A549 treated with ZK216348 at 1 μM for 4 hours (cell line): ENCODE measurements at places on chromosomes 4 and X. TPM values are rescaled to one million over a fixed set of nuclear protein-coding genes. Genes with fewer than 3 reads are reported as not detected.

The CTSO gene
- 0.65 to 1.5 TPM (median 0.88 TPM) in 5 replicates for total RNA-seq

The PAGE4 gene
- not detected in 5 replicates for total RNA-seq

The MAGEA3 gene
- 2.5 to 3.5 TPM (median 2.7 TPM) in 5 replicates for total RNA-seq

The LRAT gene
- 0.11 TPM in 1 of 5 replicates, not detected in the others for total RNA-seq

The JCHAIN gene
- 0.13 to 0.70 TPM (median 0.22 TPM) in 3 of 5 replicates, not detected in the others for total RNA-seq
